CD8-positive, alpha-beta memory T cell (primary cell): ENCODE measurements at places on chromosomes 3 and 15. TPM values are rescaled to one million over a fixed set of nuclear protein-coding genes. Genes with fewer than 3 reads are reported as not detected.

- DNase-seq, result no peak
- H3K4me3 ChIP-seq, result no peak overlapping the region
- no peaks in the 10 kb centered on the region for H3K27me3 ChIP-seq
- peaks cover 47% of the 10 kb centered on the region for H3K4me1 ChIP-seq
Observed at GRCh38 chr3:129575233-129575996, 31.1 kb downstream of the PLXND1 start.

- H3K27me3 ChIP-seq, result no peaks in the 10 kb centered on the region
- no peak overlapping the region for H3K27ac ChIP-seq
- no peaks in the 10 kb centered on the region for H3K36me3 ChIP-seq
Observed at GRCh38 chr3:63818282-63819150, 583 bp upstream of the C3orf49 start.

GRCh38 chr3:174466471-174467054 lies 392.6 kb upstream of the NAALADL2 start:
- no peak overlapping the region for H3K27ac ChIP-seq
- no peak for DNase-seq
- no peak overlapping the region for H3K4me3 ChIP-seq
- H3K27me3 ChIP-seq, result no peaks in the 10 kb centered on the region
- no peaks in the 10 kb centered on the region for H3K4me1 ChIP-seq

GRCh38 chr3:81500039-81500438 lies 261.4 kb downstream of the GBE1 start:
- H3K4me3 ChIP-seq, result no peak overlapping the region
- no peaks in the 10 kb centered on the region for H3K36me3 ChIP-seq

The C2CD4A gene
- total RNA-seq, result 0.09 TPM

GRCh38 chr3:58991026-58991425 lies 58.8 kb downstream of the CFAP20DC start:
- H3K27me3 ChIP-seq, result no peaks in the 10 kb centered on the region
- H3K27ac ChIP-seq, result no peak overlapping the region
- no peak overlapping the region for H3K4me3 ChIP-seq
- H3K36me3 ChIP-seq, result no peaks in the 10 kb centered on the region
- no peaks in the 10 kb centered on the region for H3K4me1 ChIP-seq

GRCh38 chr15:86915811-86916331 lies 836.2 kb downstream of the AGBL1 start:
- no peaks in the 10 kb centered on the region for H3K36me3 ChIP-seq
- no peaks in the 10 kb centered on the region for H3K4me1 ChIP-seq
- H3K27me3 ChIP-seq, result no peaks in the 10 kb centered on the region
- DNase-seq, result no peak

GRCh38 chr3:31918179-31919150 lies 62.6 kb downstream of the OSBPL10 start:
- no peak for DNase-seq
- H3K27me3 ChIP-seq, result no peaks in the 10 kb centered on the region
- peaks cover 8% of the 10 kb centered on the region for H3K4me1 ChIP-seq
- H3K27ac ChIP-seq, result no peak overlapping the region
- H3K36me3 ChIP-seq, result no peaks in the 10 kb centered on the region

- no peak overlapping the region for H3K27ac ChIP-seq
- no peaks in the 10 kb centered on the region for H3K27me3 ChIP-seq
- H3K36me3 ChIP-seq, result no peaks in the 10 kb centered on the region
- H3K4me1 ChIP-seq, result no peaks in the 10 kb centered on the region
- no peak for DNase-seq
Observed at GRCh38 chr15:80932989-80933388, 56.6 kb downstream of the MESD start.

GRCh38 chr3:124974691-124975090 lies 40.1 kb upstream of the MUC13 start:
- H3K27me3 ChIP-seq, result no peaks in the 10 kb centered on the region
- DNase-seq, result no peak

- H3K36me3 ChIP-seq, result no peaks in the 10 kb centered on the region
- DNase-seq, result no peak
- H3K4me3 ChIP-seq, result no peak overlapping the region
- no peak overlapping the region for H3K27ac ChIP-seq
Observed at GRCh38 chr3:29591579-29591978, 310.7 kb downstream of the RBMS3 start.

The TRIM42 gene
- total RNA-seq, result not detected

GRCh38 chr15:90087454-90088154 lies 14.7 kb downstream of the IDH2 start:
- H3K27ac ChIP-seq, result no peak overlapping the region
- H3K4me3 ChIP-seq, result no peak overlapping the region
- DNase-seq, result no peak
- H3K27me3 ChIP-seq, result no peaks in the 10 kb centered on the region
